ENCODE measurements at places on chromosomes 1 and 21.

- no peak for DNase-seq
These were observed 42.4 kb upstream of the TENT5C start for GRCh38 chr1:117563492-117563875.

- no peak for DNase-seq
These were observed 838 bp upstream of the GRIK3 start for GRCh38 chr1:37035014-37035691.

DNA sequence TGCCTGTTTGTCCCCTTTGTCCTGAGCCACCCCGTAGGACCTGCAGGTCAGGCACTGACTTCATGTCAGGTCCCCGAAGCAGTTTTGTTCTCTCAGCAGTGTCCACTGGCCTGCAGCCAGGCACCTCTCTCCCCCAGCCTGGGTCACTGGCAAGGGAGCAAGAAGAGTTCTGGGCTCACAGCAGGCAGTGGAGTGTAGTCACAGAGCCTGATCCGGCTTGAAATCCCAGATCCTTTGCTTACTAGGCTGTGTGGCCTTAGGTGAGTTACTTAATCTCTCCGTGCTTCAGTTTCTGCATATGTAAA lies 34.2 kb downstream of the L1TD1 start:
- no peak for DNase-seq

DNA sequence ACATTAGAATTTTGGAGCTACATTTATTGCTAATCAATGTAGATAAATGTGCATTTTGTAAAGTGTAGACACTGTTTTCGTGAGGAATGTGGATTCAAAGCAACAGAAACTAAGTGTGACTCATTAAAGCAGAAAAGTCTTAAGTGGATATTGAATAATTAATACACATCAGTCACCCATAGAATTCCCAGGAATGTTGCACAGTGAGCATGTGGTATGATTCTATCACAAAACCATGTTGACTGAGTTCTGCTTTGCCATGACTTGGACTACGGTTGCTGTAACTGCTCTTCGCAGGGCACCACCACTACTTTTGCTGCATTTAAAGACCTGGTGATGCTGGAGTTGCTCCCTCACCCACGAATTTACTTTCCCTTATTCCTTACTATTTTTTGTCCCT lies 471.8 kb downstream of the KCNT2 start:
- DNase-seq, result no peak

GRCh38 chr1:91217911-91218310 lies 186.7 kb downstream of the HFM1 start:
- DNase-seq, result no peak

- no peak for DNase-seq
These were observed 5.8 kb upstream of the FMO3 start for GRCh38 chr1:171084870-171085269.

DNA sequence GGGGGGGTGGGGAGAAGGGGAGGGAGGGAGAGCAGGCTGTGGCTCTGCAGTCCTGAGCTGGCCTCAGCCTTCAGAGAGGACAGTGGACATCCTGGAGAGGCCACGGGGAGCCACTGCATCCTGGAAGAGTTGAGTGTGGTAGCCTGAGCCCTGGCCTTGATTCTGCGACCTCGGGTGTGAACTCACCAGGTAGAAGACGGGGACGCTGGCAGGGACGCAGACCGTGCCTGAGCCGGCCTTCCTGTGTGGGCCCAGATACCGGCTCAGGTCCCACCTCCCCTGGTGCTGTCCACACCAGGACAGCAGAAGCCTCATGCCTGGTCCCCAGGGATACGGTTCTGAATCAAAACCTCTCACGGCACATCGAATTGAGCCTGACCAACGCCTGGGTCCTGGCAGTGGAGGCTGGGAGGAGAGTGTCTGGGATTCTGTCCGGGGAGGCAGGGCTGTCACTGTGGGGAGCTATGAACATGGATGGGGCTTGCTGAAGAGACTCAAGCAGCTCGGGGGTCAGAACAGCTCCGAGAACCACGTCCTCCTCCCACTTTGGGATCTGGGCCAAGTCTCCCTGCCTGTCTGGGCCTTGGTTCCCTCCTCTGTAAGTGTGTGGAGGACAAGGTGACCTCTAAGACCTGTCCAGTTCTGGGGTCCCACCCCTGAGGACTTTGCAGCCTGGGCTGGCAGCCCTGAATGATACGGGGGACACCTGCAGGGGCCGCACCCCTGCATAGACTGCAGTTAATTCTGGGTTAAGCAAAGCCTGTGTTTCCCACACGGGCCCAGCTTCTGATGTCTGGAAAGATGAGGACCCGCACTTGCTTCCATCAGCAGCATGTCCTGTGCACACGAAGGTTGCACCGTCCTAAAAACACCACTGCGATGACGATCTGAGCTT lies 30.4 kb downstream of the RRP1 start:
- DNase-seq, result no peak

DNA sequence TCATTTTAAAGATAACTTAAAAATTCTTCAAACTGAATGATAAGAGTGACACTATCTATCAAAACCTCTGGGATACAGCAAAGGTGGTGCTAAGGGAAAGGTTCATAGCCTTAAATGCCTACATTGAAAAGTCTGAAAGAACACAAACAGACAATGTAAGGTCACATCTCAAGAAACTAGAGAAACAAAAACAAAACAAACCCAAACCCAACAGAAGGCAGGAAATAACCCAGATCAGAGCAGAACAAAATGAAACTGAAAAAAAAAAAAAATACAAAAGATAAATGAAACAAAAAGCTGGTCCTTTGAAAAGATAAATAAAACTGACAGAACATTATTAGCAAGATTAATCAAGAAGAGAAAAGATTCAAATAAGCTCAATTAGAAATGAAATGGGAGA lies 6.8 kb downstream of the ODF2L start:
- no peak for DNase-seq

DNA sequence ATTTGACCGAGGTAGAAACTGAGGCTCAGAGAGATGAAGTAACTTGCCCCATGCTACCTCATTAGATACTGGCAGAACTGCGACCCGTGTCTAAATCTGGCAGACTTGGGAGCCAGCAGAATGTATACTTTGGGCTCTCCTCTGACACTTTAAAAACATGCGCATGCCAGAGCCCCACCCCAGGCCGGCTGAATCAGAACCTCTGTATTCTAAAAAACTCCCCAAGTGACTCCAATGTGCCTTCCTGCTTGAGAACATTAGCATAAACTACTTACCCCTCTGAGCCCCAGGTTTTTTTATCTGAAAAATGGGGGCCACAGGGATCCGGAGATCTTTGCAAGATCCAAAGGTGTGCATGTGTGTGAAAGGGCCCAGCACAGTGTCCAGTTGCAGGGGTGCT lies 344.7 kb upstream of the USP24 start:
- no peak for DNase-seq

- DNase-seq, result no peak
These were observed 88.3 kb upstream of the IPO9 start for GRCh38 chr1:201740670-201741111.

DNA sequence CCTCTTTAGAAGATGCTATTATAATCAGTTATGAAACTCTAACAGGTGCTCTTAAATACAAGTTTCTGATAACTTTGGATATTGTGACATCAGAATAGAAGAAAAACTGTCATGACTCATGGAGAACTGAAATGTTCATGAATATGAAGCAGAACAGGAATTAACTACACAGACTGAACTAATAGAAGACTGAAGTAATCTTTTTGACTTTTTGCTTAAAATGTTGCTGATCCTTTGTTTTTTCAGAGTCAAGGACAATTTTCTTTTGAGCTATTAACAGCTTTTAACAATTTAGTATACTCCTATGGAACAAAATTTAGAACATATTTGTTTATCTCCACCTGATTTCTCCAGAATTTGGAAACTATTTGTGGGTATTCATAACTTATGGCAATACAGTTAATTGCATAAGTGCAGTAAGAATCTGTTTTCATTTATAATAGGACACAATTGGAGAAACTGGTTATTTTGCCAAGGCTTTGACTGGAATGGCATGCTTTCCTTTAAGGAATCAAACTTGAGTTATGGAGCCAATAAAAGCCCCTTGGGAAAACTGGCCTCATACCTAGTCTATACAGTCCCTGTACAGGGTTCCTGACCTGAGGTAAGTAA lies 18.7 kb upstream of the PLA2G5 start:
- no peak for DNase-seq

DNA sequence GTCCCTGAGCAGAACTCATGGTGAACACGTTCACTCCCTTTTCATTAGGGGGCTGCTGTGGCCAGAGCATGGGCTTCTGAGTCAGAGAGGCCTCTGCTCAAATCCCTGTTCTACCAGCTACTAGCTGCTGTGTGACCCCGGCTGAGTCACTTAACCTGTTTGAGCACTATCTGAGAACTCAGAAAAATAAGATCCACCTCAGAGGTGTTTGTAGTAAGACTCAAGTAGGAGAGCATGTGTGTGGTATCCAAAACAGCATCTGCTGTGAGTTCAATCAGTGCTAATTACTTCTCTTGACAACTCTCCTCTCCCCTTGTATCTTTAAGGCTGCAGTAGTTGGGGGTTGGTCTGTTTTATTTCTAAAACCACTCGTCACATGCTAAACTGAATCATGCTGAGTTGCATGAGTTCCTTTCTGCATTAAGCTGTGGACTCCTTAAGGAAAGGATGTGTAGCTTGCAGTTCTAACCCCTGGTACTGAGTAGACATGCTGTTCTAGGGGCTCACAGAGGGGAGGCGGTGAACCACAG lies 39.7 kb upstream of the JUN start:
- DNase-seq, result no peak

DNA sequence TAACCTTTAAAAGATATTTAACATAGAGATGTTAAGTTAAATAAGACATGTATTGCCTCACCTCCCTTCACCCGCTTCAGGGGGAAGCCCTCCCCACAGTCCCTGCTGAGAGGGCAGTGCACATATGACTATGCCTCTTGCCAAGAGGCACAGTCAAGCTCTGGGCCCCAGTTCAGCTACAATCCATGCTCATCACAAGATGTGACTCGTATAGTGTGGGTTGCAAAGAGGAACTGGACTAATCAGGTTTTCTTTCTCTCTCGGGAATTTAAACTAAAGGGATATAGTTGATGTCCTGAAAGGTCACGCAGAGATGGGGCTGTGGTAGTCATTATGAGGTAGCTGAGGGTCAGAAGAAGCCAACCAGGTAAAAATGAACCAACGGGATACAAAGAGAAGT lies 35.6 kb downstream of the LYST start:
- DNase-seq, result peak; percentile 60

- DNase-seq, result no peak
These were observed 110.2 kb upstream of the FGGY start for GRCh38 chr1:59186656-59187055.

GRCh38 chr21:42624095-42624790 lies 29.2 kb upstream of the PDE9A start:
- no peak for DNase-seq

- no peak for DNase-seq
These were observed 6.2 kb downstream of the MACF1 start for GRCh38 chr1:39210649-39211048.

GRCh38 chr1:18580691-18581419 lies 49.8 kb upstream of the PAX7 start:
- DNase-seq, result no peak

DNA sequence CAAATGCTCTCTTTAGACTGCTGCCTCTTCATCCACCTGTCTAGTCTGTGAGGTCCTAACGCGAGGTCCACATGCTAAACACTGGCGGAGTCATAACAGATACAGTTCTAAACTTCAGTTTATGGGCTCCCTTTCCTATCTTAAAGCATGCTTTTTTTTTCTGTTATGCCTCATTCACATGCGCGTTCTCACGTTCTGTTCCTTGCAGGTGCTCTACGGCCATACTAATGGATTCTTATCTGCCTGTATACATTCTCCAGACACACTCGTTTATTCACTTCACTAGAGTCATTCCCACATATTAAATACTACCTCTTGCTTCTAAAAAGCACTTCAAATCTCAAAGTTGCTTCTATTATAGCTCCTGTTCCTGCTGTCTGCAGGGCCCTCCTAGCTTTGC lies 38.7 kb downstream of the PHC2 start:
- no peak for DNase-seq

DNA sequence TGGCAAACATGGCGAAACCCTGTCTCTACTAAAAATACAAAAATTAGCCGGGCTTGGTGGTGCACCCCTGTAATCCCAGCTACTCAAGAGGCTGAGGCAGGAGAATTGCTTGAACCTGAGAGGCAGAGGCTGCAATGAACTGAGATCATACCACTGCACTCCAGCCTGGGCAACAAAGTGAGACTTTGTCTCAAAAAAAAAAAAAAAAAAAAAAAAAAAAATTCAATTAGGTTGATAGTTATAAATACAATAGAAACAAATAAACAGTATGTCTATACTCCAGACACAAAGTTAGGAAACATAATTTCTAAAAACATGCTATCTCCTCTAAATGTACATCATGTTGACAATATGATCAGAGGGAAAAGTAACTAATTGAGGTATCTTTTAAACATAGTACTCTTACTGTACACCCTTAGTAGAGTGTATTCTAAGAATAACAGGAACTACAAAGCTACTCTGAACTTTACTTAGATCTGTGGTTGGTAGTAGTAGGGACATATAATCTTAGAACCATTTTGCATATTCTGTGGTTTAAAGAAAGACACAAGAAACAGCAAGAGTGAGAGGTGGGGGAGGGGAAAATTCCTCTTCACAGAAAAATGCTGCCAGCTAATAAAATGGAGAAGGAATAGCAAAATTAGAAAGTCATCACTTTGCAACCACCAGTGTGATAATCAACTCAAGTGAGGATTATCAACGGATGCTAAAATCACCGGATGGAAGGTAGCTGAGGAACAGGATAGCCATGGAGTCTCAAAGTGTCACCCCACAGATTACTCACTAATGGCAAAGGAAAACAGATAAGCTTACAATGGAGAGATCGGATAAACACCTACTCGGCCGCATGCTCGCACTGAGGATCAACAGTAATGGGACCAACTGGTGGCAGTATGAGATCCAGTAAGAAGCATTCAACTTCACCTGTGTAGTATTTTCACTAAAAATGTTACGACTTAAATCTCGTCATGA lies 35.0 kb downstream of the MTOR start:
- no peak for DNase-seq

GRCh38 chr1:55446351-55446750 lies 231.2 kb upstream of the USP24 start:
- DNase-seq, result no peak

GRCh38 chr1:56387071-56387740 lies 192.2 kb downstream of the PLPP3 start:
- no peak for DNase-seq

- no peak for DNase-seq
These were observed 69.9 kb upstream of the SIPA1L2 start for GRCh38 chr1:232699814-232700213.

GRCh38 chr21:46264690-46265144 lies 20.7 kb downstream of the MCM3AP start:
- DNase-seq, result no peak

DNA sequence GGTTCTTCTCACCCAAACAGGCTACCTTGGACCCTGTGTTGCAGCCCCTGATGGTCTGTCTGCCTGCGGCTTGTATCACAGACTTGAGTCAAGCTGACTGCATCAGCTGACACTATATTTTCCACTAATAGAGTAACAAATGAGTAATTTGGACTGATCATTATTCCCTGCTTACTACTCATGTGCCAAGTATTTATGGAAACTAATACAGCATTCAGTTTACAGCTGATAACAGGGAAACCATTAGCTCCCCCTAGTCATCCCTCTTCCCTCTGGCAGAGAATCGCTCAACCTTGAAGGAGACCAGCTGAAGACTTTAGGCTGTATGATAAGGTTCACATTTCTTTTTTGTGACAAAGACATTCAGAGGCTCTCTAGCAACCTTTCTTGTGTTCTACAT lies 116.6 kb upstream of the SYT6 start:
- no peak for DNase-seq

Data from activated naive CD8-positive, alpha-beta T cell treated with anti-CD3 and anti-CD28 coated beads for 36 hours (primary cell).